T-helper 17 cell (primary cell): ENCODE measurements at places on chromosomes 5 and 9.

- H3K4me1 ChIP-seq: no peaks in the 10 kb centered on the region
- peaks cover 10% of the 10 kb centered on the region for H3K27me3 ChIP-seq
- DNase-seq: no peak
- no peaks in the 10 kb centered on the region for H3K36me3 ChIP-seq
Observed at GRCh38 chr9:86626802-86627201, 272.6 kb upstream of the TUT7 start.

DNA sequence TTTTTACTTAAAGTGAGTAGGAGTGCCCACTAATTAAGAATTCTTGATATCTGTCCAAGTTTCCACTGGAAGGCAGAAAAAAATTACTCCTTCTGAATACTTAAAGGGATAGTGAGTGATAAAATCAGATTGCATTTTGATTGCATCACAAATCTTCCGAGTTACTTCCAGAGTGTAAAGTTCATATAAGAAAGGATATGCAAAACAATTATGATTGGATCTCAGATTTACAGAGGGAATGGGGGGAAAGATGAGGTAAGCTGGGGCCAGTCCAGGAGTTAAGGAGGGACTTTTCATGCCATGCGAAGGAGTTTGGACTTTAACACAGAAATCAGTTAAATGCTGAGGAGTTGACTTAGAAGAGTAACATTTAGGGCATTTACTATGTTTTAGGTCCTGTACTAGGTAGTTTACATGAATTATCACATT is 9.3 kb upstream of the RNF145 start:
- peaks cover 2% of the 10 kb centered on the region for H3K4me1 ChIP-seq
- peaks cover 4% of the 10 kb centered on the region for H3K36me3 ChIP-seq
- H3K27ac ChIP-seq: no peak overlapping the region
- peaks cover 13% of the 10 kb centered on the region for H3K27me3 ChIP-seq
- H3K4me3 ChIP-seq: no peak overlapping the region

DNA sequence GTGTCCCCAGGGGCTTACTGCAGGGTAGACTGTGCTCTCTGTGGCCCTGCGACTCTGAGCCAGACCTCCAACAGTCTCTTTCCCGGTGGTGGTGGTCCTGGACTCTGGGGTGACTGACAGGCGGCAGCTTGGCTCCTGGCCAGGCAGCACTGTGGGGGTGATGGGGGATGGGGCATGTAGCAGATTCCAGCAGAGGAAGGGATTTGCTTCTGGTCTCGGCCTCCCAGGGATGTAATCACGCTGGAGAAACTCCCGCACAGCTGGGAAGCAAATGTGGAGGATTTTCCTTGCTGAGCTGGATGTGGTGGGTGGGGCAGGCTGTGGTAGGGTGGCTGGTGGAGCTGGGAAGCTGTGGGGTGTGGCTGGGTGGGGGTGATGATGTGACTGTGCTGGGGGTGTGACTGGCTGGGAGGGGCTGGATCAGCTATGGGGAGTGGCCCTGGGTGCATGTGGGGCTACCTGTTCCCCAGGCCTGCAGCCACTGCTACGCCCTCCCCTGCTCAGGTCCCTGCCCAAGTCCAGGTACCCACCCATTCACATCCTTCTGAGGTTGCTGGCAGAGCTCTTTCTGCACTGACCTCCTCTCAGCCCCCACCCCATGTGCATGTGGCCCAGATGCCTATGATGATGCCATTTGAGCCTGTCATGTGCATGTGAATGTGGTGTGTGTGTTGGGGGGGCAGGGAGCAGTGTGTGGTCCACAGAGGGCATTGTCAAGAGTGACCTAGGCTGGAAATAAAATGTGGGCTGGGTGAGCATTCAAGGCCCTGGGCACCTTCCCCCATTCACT is 3.8 kb downstream of the NDST1 start:
- no peak for DNase-seq
- H3K4me3 ChIP-seq: no peak overlapping the region
- no peak overlapping the region for H3K27ac ChIP-seq
- H3K36me3 ChIP-seq: no peaks in the 10 kb centered on the region
- H3K27me3 ChIP-seq: peaks cover 15% of the 10 kb centered on the region

- H3K4me3 ChIP-seq: no peak overlapping the region
- DNase-seq: no peak
- H3K27me3 ChIP-seq: peaks cover 33% of the 10 kb centered on the region
- H3K36me3 ChIP-seq: peaks cover 7% of the 10 kb centered on the region
- no peak overlapping the region for H3K27ac ChIP-seq
Observed at GRCh38 chr9:136774416-136775045, 10.2 kb upstream of the LCN15 start.

GRCh38 chr9:125554726-125555125 is 152.3 kb downstream of the MAPKAP1 start:
- no peaks in the 10 kb centered on the region for H3K27me3 ChIP-seq
- no peak overlapping the region for H3K27ac ChIP-seq

DNA sequence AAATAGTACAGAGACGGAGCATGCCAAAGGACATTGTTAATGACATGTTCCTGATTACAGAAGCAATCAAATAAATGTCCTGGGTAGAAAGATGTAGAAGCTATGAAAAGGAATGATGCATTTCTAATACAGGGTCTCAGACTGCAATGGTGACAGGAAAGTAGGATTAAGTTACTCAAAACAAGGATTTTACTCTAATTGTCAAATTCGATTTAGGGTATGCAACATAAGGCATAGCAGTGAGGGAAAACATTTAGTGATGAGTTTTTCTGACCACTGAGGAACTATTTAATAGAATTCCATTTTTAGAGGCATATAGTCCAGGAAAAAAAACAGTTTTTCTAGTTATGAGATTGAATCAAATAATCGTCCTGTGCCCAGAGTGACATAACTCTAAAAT is 715.1 kb upstream of the ACO1 start:
- no peak overlapping the region for H3K4me3 ChIP-seq
- H3K27me3 ChIP-seq: no peaks in the 10 kb centered on the region
- H3K36me3 ChIP-seq: no peaks in the 10 kb centered on the region
- no peak overlapping the region for H3K27ac ChIP-seq

DNA sequence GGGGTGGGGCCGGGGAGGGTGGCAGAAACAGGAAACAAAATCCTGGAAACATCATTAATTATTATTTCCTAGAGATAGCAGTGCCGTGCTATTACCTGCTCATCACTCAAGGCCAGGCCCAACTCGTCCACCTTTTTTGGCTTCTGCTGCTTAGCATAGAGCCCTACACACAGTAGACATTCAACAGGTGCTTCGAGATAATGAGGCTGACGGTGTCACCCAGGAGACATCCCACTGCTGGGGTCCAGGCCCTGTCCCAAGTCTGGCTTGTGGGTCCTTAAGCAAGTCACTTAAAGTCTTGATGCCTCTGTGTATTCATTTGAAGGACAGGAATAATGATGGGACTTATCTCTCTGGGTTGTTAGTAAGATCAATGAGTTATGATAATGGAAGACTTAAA is 506.6 kb downstream of the BNC2 start:
- H3K4me3 ChIP-seq: no peak overlapping the region
- no peaks in the 10 kb centered on the region for H3K27me3 ChIP-seq
- DNase-seq: no peak
- no peaks in the 10 kb centered on the region for H3K36me3 ChIP-seq
- no peaks in the 10 kb centered on the region for H3K4me1 ChIP-seq
- H3K27ac ChIP-seq: no peak overlapping the region

- DNase-seq: no peak
- no peak overlapping the region for H3K4me3 ChIP-seq
- H3K36me3 ChIP-seq: no peaks in the 10 kb centered on the region
Observed at GRCh38 chr9:23426144-23426543, 399.9 kb downstream of the ELAVL2 start.

DNA sequence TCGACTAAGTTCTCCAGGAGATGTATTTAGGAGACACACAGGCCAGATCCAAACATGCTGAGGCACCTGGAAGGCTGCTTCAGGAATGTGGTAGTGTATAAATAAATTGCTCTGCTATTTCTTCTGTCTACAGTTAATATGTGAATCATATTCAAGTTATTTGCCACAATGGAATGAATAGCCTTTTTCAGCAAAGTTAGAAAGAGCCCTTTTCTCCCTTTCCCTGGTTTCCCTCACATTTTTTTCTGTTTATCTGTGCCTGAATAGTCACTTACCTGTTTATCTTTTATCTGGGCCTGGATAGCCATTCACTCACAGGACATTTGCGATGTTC is 44.1 kb upstream of the CLINT1 start:
- H3K4me1 ChIP-seq: no peaks in the 10 kb centered on the region
- H3K36me3 ChIP-seq: no peaks in the 10 kb centered on the region
- no peak overlapping the region for H3K27ac ChIP-seq

- H3K27ac ChIP-seq: no peak overlapping the region
- H3K36me3 ChIP-seq: no peaks in the 10 kb centered on the region
- H3K4me3 ChIP-seq: no peak overlapping the region
Observed at GRCh38 chr5:33398501-33398900, 42.3 kb upstream of the TARS1 start.

- H3K4me1 ChIP-seq: no peaks in the 10 kb centered on the region
- no peaks in the 10 kb centered on the region for H3K36me3 ChIP-seq
- DNase-seq: no peak
- no peaks in the 10 kb centered on the region for H3K27me3 ChIP-seq
- no peak overlapping the region for H3K27ac ChIP-seq
Observed at GRCh38 chr5:107268241-107268640, 402.5 kb downstream of the EFNA5 start.

GRCh38 chr5:123007182-123007581 is 29.3 kb downstream of the PPIC start:
- DNase-seq: no peak
- no peaks in the 10 kb centered on the region for H3K27me3 ChIP-seq
- peaks cover 14% of the 10 kb centered on the region for H3K36me3 ChIP-seq
- no peak overlapping the region for H3K4me3 ChIP-seq

DNA sequence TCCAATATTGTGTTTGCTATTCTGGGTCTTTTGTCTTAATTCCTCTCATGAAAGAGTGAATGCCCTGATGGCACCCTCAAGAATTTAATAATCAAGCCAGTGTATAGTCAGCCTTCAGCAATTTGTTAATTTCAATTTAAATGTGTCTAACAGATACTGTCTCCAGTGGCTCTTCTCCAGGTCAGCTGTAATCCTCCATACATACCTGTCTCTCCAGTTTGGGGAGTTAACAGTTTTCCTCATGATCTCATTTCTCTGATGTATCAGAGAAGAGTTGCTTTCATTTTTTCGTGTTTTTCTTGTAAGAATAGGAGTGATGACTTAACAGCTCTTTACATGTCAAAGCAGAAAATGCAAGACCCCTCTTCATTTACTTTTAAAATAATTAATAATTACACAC is 500.3 kb upstream of the RORB start:
- no peaks in the 10 kb centered on the region for H3K4me1 ChIP-seq
- no peak overlapping the region for H3K27ac ChIP-seq
- H3K36me3 ChIP-seq: no peaks in the 10 kb centered on the region
- H3K27me3 ChIP-seq: no peaks in the 10 kb centered on the region
- DNase-seq: no peak

DNA sequence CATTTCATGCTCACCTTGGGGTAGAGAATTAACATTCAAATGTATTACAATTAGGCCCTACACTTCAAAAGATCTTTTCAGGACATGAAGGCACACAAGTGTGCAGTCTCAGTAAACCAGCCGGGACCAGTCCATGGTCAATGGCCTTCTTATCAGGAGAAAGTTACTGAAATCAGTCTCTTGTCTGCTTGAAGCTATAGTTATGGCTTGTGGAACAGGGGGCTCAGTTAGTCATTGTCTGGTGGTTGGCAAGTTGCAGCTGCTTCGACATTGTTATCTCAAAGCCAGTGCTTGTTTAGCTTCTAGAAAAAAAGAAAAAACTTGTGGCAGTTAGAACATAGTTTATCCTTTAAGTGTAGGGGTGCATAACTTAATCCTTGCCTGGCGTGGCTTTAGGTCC is 213.1 kb upstream of the ACO1 start:
- H3K4me3 ChIP-seq: no peak overlapping the region
- H3K36me3 ChIP-seq: no peaks in the 10 kb centered on the region
- no peaks in the 10 kb centered on the region for H3K27me3 ChIP-seq
- no peaks in the 10 kb centered on the region for H3K4me1 ChIP-seq
- no peak for DNase-seq

DNA sequence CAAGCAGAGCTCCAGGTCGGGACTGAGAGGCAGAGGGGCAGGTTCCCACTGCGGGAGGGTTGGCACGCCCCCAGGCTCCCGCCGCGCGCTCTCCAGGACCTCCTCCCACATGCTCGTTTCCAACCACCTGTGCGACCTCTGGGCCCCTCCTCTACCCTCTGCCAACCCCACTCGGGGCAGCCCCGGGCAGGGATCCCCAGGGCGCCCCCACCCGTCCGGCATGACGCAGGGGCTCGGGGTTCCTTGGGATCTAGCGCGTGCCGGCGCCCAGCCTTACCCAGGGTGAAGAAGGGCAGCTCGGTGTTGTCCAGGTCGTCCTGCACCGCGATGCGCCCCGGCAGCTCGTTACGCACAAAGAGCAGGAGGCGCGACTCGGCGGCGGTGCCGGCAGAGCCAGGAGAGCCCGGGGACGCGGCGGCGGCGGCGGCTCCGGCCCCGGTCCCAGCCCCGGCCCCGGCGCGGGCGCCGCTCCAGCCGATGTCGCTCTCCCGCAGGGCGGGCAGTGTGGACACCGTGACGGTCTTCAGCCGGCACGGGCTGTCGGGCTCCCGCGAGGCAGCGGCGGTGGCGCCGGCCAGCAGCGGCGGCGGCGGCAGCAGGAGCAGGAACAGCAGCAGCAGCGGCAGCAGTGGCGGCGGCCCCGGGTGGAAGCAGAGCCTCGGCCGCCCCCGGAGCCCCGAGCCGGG is 494 bp downstream of the ASTN2 start:
- no peak overlapping the region for H3K27ac ChIP-seq
- H3K36me3 ChIP-seq: peaks cover 2% of the 10 kb centered on the region
- H3K27me3 ChIP-seq: peaks cover 7% of the 10 kb centered on the region
- no peak overlapping the region for H3K4me3 ChIP-seq
- no peak for DNase-seq

DNA sequence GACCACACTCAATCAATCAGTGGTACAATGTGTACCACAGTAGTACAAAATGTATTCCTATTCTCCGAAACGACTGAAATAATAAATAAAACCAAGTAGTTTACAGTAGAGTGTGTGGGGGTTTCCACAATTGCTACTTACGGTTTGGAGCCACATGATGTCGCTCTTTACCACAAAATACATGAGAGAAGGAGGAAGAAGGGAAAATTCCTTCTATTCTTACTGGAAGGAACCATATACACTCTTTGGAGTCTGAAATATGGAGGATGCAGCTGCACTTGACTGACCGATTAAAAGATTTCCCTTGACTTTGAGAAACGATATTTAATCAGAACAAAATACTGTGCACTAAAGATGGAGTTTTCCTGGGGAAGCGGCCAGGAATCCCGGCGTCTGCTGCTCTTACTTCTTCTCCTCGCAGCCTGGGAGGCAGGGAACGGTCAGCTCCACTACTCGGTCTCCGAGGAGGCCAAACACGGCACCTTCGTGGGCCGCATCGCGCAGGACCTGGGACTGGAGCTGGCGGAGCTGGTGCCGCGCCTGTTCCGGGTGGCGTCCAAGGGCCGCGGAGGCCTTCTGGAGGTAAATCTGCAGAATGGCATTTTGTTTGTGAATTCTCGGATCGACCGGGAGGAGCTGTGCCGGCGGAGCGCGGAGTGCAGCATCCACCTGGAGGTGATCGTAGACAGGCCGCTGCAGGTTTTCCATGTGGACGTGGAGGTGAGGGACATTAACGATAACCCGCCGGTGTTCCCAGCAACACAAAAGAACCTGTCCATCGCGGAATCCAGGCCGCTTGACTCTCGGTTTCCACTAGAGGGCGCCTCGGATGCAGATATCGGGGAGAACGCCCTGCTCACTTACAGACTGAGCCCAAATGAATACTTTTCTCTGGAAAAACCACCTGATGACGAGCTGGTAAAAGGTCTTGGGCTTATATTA is at the start of gene PCDHA4:
PCDHA4 (plus strand) TSS at position 235 of the 942 bp plus-strand sequence.
- no peak within 1 kb of the TSS for H3K27ac ChIP-seq
- peaks cover 12% of the 10 kb centered on the region for H3K27me3 ChIP-seq
- no peak for DNase-seq
- no peaks in the 10 kb centered on the region for H3K4me1 ChIP-seq
